Subcutaneous adipose tissue (tissue), 4 donors: ENCODE measurements at places on chromosomes 11 and 22. TPM values are rescaled to one million over a fixed set of nuclear protein-coding genes. Genes with fewer than 3 reads are reported as not detected.

Gene KCNQ1OT1
- 2.4 TPM for total RNA-seq

Gene OR6A2
- total RNA-seq, result 0.34 TPM

Gene P2RX3
- 0.34 TPM for total RNA-seq

Gene SSTR3
- total RNA-seq, result not detected

Gene P4HA3
- total RNA-seq, result not detected

Gene USH1C
- total RNA-seq, result not detected

Gene OR8H2
- not detected for total RNA-seq

Gene LIF
- not detected for total RNA-seq

Gene UBQLNL
- total RNA-seq, result 0.34 TPM

Gene TTC36
- total RNA-seq, result 6.8 TPM

Gene PATE4
- not detected for total RNA-seq
